ENCODE measurements at places on chromosomes 4 and X. TPM values are rescaled to one million over a fixed set of nuclear protein-coding genes. Genes with fewer than 3 reads are reported as not detected.

DNA sequence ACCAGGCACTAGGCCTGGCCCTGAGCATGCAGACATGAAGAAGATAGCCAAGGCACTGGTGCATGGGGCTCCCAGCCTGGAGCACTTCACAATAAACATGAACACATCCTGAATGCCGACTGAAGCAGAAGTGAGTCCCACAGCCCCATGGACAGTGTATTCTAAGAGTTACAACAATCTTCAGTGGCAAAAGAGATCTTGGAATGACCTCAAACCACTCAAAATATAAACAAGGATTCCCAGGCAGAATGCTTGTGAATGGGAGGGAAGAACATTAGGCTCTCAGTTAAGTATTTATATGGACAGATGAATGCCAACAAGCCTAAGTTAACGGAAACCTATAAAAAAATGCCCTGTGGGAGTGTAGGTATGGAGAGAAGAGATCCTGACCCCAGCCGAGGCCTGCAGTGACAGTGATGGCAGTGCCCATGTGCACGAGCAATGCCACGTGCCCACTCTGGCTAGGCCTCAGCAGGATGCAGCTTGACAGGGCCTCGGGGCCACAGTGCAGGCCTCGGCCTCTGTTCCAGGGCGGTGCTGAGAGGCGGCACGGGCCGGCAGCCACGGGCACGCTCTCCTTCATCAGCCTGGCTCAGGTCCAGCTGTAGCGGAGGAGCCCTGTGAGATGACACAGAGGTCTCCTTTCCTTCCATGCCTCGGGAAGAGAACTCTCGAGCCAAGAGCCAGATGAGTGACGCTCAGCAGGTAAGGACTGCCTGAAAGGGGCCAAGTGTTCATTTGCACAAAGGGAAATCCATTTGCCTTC is 49.2 kb downstream of the IRF2 start:
- no peak for DNase-seq

IBSP gene
- total RNA-seq, result not detected

STPG2 gene
- 7.3 TPM for total RNA-seq

- DNase-seq, result no peak
Measured at GRCh38 chr4:110119337-110119736, 79.1 kb downstream of the ELOVL6 start.

DNA sequence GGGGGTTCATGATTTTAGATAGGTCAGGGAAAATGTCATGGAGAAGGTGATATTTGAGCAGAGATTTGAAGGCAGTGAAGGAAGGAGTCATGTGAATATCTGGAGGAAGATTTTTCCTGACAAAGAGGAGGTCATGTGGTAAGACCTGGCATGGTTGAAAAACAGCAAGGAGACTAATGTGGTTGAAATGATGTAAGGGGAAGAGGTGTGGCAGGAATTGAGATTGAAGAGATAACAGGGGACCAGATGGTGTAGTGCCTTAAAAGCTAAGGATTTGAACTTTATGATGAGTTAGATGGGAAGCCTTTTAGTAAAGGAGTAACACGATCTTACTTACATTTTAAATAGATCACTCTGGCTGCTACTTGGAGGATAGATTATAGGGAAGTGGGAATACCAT is 210.9 kb downstream of the RTL9 start:
- DNase-seq, result no peak

- no peak for DNase-seq
Measured at GRCh38 chr4:11470438-11471045, 41.8 kb upstream of the HS3ST1 start.

GRCh38 chr4:15262396-15262795 is 165.4 kb upstream of the C1QTNF7 start:
- DNase-seq, result no peak

GRCh38 chrX:108439426-108439942 is at the start of gene COL4A5:
Gene COL4A5 (plus strand): TSS chrX:108439838. CDS start chrX:108440126, 288 bp downstream.
- no peak for DNase-seq

- DNase-seq, result no peak
Measured at GRCh38 chr4:33400504-33400903, 2680.3 kb downstream of the PCDH7 start.
